ENCODE measurements at places on chromosomes 3 and 15.
A peak's percentile ranks its signal among the peaks of the same experiment; 100 is the strongest.

GRCh38 chr3:13947912-13948311, 68.0 kb upstream of the WNT7A start:
- no peak for DNase-seq

DNA sequence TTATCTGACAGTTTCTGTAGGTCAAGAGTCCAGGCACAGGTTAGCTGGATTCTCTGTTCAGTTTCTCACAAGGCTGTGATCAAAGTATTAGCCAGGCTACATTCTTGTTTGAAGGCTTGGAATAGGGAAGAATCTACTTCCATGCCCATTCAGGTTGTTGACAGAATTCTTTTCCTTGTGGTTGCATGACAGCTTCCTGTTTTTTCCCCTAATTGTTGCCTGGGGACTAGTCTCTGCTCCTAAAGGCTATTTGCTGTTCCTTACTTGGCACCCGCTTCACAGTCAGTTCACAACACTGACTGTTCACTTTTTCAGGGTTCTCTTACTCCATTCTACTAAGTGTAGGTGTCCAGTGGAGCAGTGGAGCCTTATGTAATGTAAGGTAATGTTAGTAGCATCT, 115.4 kb upstream of the GBE1 start:
- DNase-seq = no peak

GRCh38 chr15:75131269-75131643, 70.4 kb upstream of the C15orf39 start:
- no peak for DNase-seq

- DNase-seq = no peak
Measured at GRCh38 chr15:82139823-82140268, 94.0 kb upstream of the MEX3B start.

DNA sequence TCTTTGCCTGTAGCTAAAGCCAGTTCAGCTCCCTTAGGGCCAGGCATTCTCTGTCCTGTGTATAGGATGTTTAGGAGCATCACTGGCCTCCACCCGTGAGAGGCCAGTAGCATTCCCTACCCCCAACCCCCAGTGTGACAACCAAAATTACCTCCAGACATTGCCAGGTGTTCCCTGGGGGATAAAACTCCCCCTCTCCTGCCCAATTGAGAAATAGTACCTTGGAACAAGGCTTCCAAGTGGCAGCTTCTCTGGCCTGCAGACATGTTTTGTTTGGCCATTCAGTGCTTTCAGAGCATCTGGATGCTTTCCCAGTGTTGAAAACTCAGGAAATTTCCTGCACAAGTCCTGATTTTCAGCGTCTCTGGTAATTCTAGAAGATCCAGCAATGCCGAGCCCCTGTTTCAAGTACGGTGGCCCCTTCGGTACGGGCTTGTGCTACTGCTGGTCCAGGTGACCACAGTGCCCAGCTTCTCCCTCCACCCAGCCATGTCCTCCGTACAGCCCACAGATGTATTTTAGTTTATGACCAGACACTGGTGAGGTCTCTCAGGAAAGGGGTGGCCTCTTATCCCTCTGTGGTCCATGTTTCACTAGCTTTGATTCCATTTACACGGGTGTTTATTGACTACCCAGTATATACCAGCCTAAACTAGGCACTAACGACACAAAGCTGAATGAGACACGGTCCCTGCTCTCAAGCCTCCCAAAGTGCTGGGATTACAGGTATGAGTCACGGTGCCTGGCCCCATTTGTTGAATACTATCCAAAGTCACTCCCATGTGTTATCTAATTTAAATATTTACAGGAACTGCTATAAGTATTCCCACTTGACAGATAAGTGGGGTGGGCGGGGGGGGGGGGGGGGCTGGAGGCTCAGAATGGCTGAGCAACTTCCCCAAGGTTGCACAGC, 125.4 kb upstream of the RAD18 start:
- peak; percentile 31 for DNase-seq

DNA sequence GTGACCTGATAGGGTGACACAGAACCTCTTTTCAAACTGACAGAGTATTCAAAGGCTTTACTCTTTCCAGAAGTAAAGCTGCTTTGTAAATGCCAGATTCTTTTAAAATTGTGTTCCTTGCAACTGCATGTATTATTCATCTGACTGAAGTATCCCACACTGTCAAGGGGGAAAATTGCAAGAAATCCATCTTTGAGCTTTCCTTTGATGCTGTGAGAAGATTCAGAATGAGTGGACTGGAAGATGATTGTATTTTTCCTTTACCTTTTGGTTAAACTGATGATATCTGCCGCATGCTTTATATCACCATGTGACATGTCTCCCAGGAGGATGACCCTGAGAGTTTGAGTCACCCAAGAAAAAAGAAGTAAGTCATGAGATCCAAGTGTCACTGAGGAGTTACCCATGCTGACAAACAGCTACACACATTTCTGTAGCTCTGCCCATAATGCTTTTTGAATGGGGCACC, 250.8 kb upstream of the CBLB start:
- DNase-seq = no peak

DNA sequence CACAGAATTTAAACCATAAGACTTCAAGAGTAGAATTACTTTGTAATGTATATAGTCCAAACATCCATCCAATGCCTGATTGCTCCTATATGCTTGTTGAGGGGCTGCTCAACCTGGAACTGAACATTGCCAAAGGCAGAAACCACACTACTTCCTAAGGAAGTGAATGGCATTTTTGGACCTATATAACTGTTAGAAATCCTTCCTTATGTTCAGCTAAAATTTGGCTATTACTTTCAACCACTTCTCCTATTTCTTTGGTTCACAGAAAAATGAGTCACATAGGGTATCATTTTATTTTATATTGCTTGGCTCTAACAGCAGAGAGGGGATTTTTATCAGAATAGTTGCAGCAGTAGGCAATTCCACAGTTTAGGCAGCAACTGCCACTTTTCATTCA, 342.1 kb downstream of the SLC9A9 start:
- DNase-seq = no peak

DNA sequence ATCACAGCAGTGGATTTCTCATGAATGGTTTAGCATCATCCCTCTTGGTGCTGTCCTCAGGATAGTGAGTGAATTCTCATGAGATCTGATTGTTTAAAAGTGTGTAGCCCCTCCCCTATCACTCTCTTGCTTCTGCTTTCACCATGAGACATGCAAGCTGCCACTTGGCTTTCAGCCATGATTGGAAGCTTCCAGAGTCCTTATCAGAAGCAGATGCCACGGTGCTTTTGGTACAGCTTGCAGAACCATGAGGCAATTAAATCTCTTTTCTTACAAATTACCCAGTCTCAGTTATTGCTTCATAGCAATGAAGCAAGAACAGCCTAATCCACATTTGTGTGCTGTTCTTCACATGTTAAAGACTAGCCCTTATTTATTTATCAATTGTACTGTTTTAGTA, 495.2 kb upstream of the EPHA6 start:
- DNase-seq = no peak

DNA sequence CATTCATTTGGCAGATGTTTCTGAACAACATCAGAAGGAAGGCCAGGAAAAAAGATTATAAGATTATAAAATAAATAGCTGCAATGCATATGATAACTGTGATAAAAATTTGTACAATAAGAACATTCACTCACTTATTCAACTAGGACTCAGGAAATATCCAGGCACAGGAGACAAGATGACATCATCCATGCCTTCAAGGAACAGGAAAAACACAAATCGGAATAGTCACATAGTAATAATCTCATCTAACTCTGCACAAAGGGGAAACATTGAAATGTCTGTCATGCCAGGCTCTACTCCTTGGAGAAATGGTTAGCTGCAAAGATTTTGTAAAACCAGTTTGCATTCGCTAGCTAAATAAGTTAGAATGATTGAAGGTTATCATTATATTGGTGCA, 233.5 kb upstream of the AGTR1 start:
- no peak for DNase-seq

- DNase-seq = no peak
Measured at GRCh38 chr3:29544701-29545363, 264.0 kb downstream of the RBMS3 start.

- DNase-seq = no peak
Measured at GRCh38 chr3:42336103-42336502, 70.1 kb upstream of the CCK start.

DNA sequence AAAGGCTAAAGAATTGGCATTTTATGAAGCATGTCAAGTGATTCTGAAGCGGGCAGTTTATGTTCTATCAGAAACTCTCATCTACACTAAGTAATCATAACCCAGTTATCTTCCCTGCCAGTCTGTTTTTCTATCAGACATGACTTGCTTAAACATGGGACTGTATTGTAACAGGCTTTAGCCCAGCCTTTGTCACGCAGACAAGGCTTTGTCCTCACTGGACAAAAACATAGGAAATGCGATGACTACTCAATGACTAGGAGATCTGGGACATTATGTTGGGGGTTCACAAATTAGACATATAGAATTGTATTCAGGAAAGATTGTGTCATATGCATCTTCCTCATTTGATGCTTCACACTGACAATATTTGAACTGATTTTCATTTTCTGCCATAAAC, 115.5 kb downstream of the GADL1 start:
- DNase-seq = no peak

DNA sequence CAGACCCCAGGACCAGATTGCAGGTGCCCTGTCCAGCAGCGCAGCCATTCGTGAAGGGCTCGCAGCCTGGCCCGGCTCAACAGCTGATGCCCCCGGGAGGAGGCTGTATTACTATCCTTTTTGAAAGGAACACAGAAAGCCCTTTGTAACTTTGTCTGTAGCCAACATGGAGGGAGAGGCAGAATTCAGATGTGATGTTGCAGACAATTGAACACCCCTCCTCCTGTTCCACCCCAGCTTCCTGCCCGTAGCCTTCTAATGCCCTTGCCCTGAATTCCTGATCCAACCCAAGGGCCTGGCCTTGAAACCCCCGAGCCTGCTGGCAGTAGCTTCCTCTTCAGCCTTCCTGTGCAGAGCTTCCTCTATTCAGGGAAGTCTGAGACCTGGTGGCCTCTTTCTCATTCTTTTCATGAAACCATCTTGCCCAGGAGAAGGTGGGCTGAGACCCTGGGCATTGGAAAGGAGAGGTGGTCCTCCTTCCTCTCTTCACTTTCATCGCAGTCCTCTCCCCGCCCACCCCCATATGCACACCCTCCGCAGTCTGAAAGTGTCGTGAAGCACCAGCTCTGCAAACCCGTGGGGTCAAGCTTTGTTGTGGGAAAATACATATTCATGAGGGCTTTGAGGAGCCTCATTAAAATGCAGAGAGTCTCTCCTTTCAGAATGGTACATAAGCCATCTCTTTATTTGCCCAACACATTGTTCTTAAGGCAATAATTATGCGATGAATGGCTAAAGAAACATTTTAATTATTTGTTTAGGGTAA, 109.2 kb downstream of the APBA2 start:
- DNase-seq = no peak

DNA sequence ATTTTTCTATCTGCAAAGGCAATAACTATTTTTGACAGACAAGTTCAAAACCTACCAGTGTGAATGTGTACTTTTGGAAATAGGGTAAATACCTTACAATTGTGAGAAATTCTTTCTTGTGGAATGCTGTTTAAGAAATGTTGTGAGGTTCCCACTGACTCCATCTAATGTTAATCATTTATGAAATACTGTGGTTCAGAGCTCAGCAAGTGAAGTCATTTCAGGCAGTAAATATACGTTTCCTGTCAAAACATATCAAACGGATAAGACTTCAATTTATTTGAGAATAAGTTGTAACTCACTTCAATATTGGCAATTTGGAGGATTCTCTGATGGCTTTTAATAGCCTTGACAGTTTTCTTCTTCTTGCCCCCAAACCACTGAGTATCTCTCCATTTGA, 16.4 kb downstream of the TAFA4 start:
- DNase-seq = no peak

GRCh38 chr3:126287536-126288241, 69.5 kb downstream of the KLF15 start:
- no peak for DNase-seq

- DNase-seq = no peak
Measured at GRCh38 chr3:139506766-139507165, 30.4 kb upstream of the RBP2 start.

DNA sequence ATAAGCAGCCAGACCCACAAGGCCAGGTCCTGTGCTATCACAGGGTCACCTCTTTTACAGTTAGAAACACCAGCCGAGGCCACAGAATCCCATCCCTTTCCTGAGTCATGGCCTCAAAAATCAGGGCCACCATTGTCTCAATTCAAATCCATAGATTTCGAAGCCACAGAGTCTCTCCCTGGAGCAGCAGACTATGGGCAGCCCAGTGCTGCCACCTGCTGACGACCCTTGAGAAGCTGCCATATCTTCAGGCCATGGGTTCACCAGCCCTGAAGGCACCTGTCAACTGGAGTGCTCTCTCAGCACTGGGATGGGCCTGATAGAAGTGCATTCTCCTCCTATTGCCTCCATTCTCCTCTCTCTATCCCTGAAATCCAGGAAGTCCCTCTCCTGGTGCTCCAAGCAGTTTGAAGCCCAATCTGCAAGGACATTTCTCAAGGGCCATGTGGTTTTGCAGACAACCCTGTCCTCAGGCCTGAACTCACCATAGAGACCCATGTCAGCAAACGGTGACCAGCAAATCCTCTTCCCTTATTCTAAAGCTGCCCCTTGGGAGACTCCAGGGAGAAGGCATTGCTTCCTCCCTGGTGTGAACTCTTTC, 39.6 kb downstream of the TGM4 start:
- DNase-seq = peak; percentile 49

DNA sequence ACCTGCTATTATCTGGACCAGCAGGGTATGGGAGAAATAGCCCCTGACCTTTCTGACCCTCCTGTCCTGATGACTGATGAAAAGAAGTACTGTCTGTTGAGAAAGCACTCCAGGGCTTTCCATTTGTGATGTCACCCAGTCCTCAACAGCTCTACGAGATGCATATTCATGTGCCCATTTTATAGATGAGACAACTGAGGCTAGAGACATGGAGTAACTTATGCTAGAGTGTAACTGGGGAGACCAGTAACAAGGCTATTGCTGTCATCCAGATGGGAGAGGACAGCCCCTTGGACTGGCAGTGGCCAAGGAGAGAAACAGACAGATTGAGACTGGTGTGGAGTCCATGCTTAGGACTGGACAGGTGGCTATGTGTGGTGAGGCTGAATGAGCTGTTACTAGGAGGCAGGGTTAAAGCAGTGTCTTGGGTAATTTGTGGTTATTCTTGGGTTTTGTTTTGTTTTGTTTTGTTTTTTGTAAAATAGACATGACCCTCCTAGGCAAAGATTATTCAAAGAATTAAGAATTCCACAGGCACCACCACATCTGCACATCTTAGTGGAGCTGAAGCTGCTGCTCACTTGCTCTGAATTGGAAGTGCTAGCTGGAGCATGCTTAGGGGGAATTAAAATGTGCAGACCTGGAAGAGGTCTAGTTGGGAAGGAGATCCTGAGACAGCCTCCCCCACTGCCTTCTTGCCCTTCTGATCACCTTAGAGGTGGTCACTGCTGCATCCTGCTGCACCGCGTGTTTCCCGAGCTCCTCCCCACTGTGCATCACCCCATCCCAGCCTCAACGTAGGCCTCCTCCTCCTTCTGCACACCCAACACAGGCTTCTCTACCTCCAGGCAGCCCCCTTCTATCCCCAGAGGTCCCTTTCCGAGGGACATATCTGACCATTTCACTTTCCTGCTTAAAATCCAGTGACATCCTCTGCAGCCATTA, 8.4 kb downstream of the HRH1 start:
- no peak for DNase-seq
